ENCODE measurements at places on chromosomes 11 and 22. TPM values are rescaled to one million over a fixed set of nuclear protein-coding genes. Genes with fewer than 3 reads are reported as not detected.

Gene EHF
- not detected for polyA plus RNA-seq

Gene TOMM22
- 84.0 TPM for polyA plus RNA-seq

Gene DCPS
- polyA plus RNA-seq, result 55.2 TPM

Gene CAPN5
- polyA plus RNA-seq, result 21.5 TPM

Gene OR51E2
- polyA plus RNA-seq, result not detected

Gene FLRT1
- 0.20 TPM for polyA plus RNA-seq

Gene CELSR1
- polyA plus RNA-seq, result 16.4 TPM

Gene INTS4
- polyA plus RNA-seq, result 24.7 TPM

Gene ARHGAP20
- 0.03 TPM for polyA plus RNA-seq

Gene IPO7
- polyA plus RNA-seq, result 38.7 TPM

Gene JAML
- 0.05 TPM for polyA plus RNA-seq

Gene PLXNB2
- 83.3 TPM for polyA plus RNA-seq

Gene RFPL2
- polyA plus RNA-seq, result 0.15 TPM

Gene APOBEC3G
- polyA plus RNA-seq, result 1.7 TPM

Gene KRTAP5-9
- not detected for polyA plus RNA-seq

All from H1 (cell line).